Nasal cavity respiratory epithelium epithelial cell of viscerocranial mucosa (primary cell): ENCODE measurements at places on chromosomes 4 and X. TPM values are rescaled to one million over a fixed set of nuclear protein-coding genes. Genes with fewer than 3 reads are reported as not detected.

LRP2BP gene
- 0.34 and 0.43 TPM in 2 replicates for total RNA-seq

PDLIM3 gene
- 0.68 and 0.71 TPM in 2 replicates for total RNA-seq

SYTL5 gene
- total RNA-seq: 0.34 and 4.6 TPM in 2 replicates

BRS3 gene
- total RNA-seq: not detected in 2 replicates

RNF128 gene
- 12.3 and 52.8 TPM in 2 replicates for total RNA-seq

ADAMTS3 gene
- total RNA-seq: 0.78 and 1.0 TPM in 2 replicates

PLAC8 gene
- 0.68 and 4.0 TPM in 2 replicates for total RNA-seq

SULT1B1 gene
- total RNA-seq: under 0.01 and 0.28 TPM in 2 replicates

ZBED1 gene
- total RNA-seq: 17.8 and 37.7 TPM in 2 replicates

RHOXF2 gene
- total RNA-seq: not detected in 2 replicates

LRIT3 gene
- under 0.01 TPM in 2 replicates for total RNA-seq

MAGEB17 gene
- not detected in 2 replicates for total RNA-seq

MAGED4 gene
- total RNA-seq: 0.57 TPM in 1 of 2 replicates, not detected in the other

CXCL3 gene
- total RNA-seq: 3.3 and 3.8 TPM in 2 replicates

RNF150 gene
- 0.36 and 0.68 TPM in 2 replicates for total RNA-seq

BRCC3 gene
- total RNA-seq: 12.0 and 23.3 TPM in 2 replicates

ZGRF1 gene
- total RNA-seq: 1.9 and 3.1 TPM in 2 replicates

ADAD1 gene
- not detected in 2 replicates for total RNA-seq
